ENCODE measurements at places on chromosomes 5 and 9.

DNA sequence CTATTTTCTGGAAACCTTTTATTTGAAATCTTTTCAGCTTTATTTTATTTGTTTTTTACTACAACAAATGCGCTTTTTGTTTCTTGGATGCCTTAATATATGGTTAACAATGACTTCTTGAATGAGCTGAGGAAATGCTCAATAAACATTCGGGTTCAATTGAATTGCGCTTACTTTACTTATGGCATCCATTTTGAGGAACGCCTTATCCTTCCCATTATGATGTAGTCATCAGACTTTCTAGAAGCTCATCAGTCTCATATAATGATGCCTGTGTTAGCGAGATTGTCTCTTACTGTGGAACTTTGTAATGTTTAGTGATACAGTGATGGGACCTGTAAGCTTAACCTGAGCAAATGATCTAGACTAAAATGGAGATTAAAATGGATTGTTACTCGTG is 916 bp downstream of the SHLD3 start:
- no peak for DNase-seq

GRCh38 chr5:153463806-153464205 is 26.7 kb upstream of the GRIA1 start:
- DNase-seq: no peak

- no peak for DNase-seq
Measured at GRCh38 chr5:55692509-55692908, 19.6 kb downstream of the SLC38A9 start.

DNA sequence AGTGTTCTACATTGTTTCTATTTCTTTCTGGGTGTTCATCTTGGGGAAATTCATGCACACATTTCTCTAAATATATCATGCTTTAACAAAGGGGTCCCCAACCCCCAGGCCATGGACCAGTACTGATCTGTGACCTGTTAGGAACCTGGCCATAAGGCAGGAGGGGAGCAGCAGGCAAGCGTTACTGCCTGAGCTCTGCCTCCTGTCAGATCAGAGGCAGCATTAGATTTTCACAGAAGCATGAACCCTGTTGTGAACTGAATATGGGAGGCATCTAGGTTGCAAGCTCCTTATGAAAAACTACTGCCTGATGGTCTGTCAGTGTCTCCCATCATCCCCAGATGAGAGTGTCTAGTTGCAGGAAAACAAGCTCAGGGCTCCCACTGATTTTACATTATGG is 270.0 kb downstream of the AGTPBP1 start:
- DNase-seq: no peak

GRCh38 chr9:77177894-77178794 is 810 bp downstream of the VPS13A start:
- DNase-seq: peak; percentile 27

DNA sequence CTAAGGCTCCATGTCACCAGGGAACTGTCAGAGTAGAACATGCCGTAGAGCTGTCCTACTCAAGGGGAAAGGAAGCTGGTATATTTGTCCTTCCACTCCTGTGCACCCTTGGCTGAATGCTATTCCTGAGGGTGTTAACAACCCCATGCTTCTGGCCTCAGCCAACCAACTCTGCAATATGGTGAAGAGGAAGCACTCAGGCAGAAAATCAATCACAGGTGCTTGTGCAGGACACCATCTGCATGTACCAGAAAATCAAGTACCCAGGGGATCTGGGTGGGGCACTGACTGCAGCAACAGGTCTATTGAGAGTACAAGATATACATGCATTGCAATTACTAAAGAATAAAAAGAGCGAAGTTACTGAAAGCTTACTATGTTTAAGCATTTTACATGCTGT is 51.4 kb upstream of the NEK6 start:
- DNase-seq: no peak

GRCh38 chr9:72154468-72155285 is 5.4 kb downstream of the GDA start:
- DNase-seq: peak; percentile 6

All from inflammatory macrophage (primary cell).